Kidney capillary endothelial cell (primary cell): ENCODE measurements at places on chromosomes 2 and 18.

DNA sequence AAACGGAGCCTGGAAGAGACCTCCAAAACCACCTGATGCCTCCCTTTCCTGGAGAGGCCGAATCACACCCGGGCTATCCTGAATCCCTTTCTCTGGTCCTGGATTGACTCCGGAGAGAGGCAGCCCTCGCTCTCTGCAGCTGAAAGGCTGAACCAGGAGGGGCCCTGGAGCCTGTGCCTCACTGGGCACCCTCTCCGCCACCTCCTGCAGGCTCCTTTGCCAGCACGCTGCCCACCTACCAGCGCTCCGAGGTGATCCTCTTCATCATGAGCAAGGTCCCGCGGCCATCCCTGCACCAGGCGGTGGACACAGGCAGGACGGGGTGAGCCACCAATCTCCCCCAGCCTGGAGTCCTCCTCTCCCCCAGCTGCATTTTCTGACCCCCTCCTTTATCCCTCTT, 35.7 kb downstream of the POMC start:
- no peak for DNase-seq

DNA sequence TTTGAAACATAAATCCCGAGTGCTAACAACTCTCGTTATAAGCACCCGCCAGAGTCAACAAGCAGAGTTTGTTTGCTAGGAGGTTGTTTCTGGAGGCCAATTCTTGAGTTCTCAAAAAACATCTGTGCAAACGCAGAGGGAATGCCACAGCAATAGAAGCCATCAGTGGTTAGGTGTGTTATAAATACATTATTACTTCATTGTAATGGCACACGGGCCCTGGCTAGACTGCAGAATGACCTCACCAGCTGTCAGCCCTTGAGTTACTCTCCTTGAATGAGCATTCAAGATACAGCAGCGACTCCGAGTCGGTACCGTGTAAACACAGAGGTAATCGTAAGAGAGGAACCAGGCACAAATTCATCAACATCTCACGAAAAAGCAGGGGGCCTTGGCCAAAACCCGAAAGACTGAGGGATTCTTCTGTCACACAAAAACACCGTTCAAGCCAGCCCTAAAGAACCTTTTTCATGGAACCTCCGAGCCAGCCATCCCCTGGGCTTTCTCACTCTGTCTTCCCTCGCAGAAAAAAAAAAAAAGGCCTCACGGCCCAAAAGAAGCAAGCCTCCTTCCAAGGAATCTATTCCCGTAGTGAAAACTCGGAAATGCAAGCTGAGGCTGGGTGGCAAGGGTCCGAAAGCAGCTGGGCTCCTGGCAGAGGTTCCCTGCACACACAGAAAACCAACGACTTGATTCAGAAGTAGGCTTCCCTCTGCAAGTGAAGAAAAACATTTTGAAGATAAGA, 133.7 kb upstream of the MEIS1 start:
- no peak for DNase-seq

DNA sequence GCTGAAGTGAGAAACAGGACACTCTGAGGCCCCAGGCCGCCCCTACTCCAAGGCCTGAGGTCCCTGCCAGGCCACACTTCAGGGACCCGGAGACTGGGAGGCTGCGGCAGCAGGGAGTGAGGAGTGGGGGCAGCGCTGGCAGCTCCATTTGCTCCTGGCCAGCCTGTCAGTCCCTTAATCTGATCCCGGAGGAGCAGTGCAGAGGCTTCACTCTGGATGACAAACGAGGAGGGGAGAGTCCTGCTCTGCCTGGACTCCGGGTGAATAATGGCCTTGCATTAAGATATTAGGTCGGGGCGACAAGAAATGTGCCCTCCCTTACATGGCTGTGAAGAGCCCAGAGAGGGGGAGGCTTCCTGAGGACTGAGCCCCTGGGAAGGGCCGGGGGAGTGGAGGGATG, 14.3 kb upstream of the PRSS56 start:
- no peak for DNase-seq

GRCh38 chr2:116716444-116716843, 1098.0 kb upstream of the DDX18 start:
- DNase-seq = no peak

DNA sequence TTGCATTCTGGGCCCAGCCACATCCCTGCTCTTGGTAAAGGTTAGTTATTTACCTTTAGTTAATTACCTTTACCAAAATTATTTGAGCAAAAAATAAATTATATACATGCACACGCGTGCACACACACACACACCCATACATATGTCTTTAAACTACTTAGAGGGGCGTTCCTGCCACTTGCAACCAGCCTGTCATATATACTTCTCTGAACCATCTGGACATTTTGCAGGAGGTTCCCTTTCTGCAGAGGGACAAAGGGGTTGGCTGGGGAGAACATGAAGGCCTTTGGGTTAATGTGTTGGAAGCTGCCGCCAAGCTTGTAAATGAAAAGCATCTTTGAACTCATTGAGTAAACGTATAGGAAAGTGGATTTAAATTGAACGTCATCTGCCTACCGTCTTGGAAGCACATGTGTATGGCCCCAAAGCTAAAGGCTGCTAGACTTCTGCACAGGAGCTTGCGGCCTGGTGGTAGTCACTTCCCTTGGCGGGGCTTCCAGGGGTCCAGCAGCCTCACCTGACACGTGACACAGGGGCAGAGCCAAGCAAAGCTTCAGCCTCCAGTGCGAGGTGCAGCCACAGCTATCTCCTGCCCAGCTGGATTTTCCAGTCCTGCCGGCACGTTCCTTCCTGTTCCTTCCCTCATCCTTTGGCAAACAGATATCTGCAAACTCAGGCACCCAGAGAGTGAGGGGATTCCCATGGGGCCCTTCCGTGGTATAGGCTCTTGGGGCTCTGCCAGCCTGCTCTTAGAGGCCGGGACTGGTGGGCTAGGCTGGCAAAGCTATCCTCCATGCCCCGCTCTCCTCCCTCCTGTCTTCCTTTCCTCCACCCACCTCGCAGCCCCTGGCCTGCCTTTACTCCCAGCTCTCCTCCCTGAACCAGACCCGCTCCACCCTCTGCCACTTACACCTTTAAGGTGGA, 46.1 kb downstream of the SERTAD2 start:
- DNase-seq = no peak

GRCh38 chr2:102224824-102225739, 38.3 kb downstream of the IL1RL2 start:
- DNase-seq = no peak

GRCh38 chr18:77393519-77393918, 143.9 kb downstream of the GALR1 start:
- DNase-seq = no peak

GRCh38 chr2:162295009-162295408, 23.5 kb downstream of the IFIH1 start:
- no peak for DNase-seq

DNA sequence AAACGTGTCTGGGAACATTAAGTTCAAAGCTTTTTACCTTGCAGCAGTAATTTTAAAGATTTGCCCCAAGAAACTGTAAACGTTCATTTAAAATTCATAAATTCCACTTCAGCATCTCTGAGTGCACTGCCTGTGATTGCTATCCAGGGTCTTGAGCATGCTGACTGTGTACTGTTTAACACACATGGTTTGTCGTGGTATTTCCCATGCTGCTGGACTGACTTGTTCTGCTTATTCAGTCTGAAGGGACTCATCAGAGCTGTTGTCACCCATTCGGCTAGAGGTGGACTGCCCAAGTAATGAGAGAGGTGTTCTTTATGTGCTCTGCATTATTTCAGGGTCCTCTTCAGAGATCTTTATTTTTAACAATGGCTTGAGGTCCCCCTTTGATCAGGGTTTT, 53.1 kb downstream of the RHBDD1 start:
- no peak for DNase-seq

DNA sequence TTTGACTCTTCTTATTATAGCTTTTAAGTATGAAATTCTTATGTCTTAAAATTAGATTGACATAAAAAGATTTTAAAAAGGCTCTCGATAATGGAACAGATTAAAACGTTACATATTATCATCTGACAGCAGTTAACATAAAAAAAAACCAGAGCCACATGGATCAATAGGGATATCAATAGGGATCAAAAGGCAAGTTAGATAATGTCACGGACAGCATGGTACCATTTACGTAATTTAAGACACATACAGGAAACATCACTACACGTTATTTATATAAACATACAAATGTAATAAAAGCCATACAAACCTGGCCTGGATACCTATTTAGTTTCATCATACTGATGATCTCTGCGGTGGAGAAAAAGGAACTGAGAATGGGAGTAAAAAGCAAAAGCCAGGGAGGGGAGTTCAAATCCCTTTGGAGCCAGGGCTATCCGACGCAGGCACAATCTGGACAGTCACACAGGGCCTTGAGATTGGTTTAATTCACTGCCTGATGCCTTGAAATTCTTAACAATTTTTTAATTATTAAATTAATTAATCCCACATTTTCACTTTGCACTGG, 227.2 kb downstream of the AFF3 start:
- no peak for DNase-seq

DNA sequence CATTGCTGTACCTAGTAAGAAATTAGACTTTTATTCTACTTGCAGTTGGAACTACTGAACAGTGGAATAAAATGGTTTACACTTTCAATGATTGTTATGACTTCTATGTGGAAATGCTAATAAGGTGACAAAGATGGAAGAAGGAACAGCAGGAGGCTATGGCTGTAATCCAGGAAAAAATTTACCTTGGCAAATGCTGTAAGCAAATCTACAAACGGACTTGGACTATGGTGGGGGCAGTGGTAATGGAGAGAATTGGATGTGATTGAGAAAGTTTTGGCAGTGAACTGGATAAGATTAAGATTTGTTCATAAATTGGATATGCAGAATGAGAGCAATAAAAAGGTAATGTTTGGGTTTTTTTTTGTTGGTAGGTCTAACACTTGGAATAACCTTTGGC, 111.0 kb upstream of the ERBB4 start:
- no peak for DNase-seq

DNA sequence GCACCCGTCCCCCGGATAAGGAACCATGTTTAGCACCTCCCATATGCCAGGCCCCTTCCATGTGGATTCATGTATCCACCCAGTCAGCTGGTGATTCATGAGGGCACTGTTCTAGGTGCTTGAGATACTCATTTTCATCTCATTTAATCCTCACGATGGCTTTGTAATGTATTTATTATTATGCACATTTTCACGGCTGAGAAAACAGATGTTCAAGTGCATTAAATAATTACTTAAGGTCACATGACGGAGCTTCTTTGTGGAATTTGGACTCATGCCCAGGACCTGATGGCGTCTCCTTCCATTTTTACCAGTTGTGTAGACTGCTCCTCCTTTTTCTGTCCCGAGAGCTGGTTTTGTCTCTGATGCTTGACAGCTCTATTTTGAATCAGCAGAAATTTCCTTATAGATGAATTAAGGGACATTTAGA, 72.2 kb upstream of the RBM44 start:
- peak; percentile 30 for DNase-seq

DNA sequence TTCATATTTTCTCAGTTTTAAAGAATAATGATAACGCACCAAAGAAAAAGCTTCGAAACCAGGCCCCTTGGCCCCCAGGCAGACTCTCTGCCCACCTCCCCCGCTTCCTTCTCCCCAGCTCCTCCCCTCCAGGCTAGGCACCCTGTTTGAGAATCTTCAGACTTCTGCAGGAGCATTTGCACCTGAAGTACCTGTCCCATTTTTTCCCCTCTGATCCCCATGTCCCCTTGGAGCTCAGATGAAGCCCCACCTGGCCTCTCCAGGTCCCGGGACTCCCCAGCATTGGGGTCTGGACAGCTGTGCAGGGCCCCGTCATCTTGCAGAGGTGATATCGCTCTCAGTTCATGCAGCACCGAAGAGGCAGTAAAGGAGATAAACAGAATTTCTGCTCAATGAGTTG, 35.5 kb upstream of the KLHL29 start:
- no peak for DNase-seq

GRCh38 chr2:241768251-241768711, 8.3 kb upstream of the GAL3ST2 start:
- no peak for DNase-seq

GRCh38 chr18:12307701-12308385, at the start of gene TUBB6:
TUBB6 (plus strand) TSS chr18:12308241; CDS start chr18:12308293, 52 bp downstream.
- peak; percentile 84 for DNase-seq

DNA sequence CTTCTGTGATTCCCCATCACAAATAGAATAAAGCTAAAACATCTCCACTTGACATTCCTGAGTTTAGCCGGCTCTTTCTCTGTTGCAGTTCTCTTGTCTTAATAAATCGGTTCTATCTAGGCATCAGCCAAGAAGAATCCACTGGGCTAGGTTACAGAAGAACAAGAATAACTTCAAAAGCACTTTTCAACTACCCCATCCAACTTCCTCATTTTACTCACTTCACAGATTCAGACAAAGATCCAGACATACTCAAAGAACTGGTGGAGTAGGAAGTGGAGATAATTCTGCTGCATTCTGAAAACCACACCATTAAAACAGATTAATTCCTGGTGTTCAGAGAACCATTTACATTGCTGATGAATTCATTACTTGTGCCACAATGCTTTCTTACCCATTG, 9.6 kb upstream of the ALPK2 start:
- no peak for DNase-seq

- DNase-seq = no peak
Observed at GRCh38 chr2:237134321-237135230, 48.9 kb downstream of the COPS8 start.

- no peak for DNase-seq
Observed at GRCh38 chr2:33222309-33222708, 254.1 kb upstream of the RASGRP3 start.

- no peak for DNase-seq
Observed at GRCh38 chr2:224055101-224055500, 16.0 kb upstream of the SERPINE2 start.

DNA sequence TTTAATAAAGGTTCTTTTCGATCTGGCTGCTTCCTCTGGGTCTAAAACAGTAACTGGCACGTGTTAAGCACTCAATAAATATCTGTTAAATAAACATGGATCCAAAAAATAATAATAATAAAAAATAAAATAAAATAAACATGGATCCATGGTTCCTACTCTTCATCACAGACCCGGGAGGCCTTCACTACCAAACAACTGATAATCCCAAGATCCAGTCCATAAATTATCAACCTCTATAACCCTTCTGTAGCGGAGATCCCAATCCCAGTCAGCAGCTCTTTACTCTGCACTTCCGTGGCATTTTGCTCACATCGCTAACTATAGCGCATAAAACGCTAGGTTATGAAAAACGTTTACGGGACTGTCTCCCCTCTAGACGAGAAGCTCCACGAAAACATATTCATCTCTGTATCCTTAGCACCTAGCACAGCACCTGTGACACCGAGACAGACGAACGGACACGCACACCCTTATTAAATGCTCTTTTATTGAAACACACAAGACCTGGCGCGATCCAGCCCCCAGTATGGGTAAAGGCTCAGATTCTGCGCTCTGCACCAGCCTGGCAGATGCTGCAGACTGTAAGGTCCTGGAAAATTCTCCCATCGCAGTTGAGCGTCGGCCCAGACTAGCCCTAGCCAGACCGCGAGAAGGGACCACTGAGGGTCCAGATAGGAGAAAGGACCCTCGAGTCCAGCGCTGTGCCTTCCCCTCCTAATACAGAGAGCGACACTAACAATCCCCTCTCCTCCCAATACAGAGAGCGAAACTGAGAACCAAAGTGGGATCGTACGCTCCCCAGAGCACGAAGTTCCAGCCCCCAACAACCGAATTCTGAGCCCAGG, 770 bp downstream of the NBAS start:
- peak; percentile 48 for DNase-seq

- DNase-seq = no peak
Observed at GRCh38 chr2:19352946-19353720, 5.3 kb downstream of the OSR1 start.
